Aorta (tissue), 5 donors: ENCODE measurements at places on chromosomes 12 and 14. TPM values are rescaled to one million over a fixed set of nuclear protein-coding genes. Genes with fewer than 3 reads are reported as not detected.

Gene GUCY2C
- total RNA-seq: not detected

Gene GARIN6
- not detected for total RNA-seq

Gene TMEM52B
- 0.27 TPM for total RNA-seq

Gene CFAP54
- 0.91 TPM for total RNA-seq

GRCh38 chr12:6336889-6337853 is 4.7 kb downstream of the TNFRSF1A start:
- no peak overlapping the region for H3K4me3 ChIP-seq
- H3K36me3 ChIP-seq: no peaks in the 10 kb centered on the region
- H3K4me1 ChIP-seq: no peaks in the 10 kb centered on the region
- peak; percentile 59 for DNase-seq
- H3K27ac ChIP-seq: peak overlapping the region; percentile 71

- H3K27ac ChIP-seq: no peak overlapping the region
- no peaks in the 10 kb centered on the region for H3K4me1 ChIP-seq
- DNase-seq: peak; percentile 90
Measured at GRCh38 chr14:50860478-50861086, 11.3 kb upstream of the ABHD12B start.
